Activated naive CD4-positive, alpha-beta T cell treated with Interleukin-2 at 50 U/mL for 16 hours (primary cell): ENCODE measurements at places on chromosomes 5 and 9.

- DNase-seq = no peak
Measured at GRCh38 chr5:17330386-17330785, 113.0 kb downstream of the BASP1 start.

DNA sequence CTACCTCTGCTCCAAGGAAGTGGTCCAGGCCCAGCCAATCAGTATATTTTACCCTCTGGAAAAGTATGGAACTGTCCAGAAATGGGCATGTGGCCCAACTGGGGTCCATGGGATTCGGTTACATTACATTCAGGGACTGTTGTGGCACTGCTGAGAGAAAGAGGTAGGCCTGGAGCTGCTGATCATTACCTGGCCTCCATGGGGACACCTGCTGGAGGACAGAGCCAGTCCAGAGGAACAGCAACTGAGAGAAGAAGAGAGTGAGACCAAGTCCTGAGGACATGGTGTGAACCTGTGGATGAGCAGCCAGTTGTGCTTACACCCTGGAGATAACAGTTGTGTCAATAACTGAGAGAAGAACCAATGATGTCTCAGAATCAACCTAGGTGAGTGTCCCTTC is 48.2 kb downstream of the HMHB1 start:
- no peak for DNase-seq

DNA sequence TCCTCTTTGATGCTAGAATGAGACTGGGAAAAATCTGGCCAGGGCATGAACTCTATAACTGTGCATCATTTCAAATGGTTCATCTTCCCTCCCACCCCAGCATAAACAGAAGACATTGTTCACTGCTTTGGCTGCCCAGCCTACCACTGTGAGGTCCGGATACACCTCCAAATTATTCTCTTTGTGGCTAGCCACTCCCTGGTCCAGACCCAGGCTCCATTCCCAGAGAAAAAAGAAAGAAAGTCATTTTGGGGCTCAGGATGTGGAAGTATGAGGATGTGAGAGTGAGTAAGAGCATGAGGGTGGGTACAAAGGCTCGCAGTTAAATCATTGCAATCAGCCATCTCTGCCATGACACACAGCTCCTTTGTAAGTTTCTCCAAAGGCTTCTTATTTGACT is 559.2 kb downstream of the PSAT1 start:
- no peak for DNase-seq

DNA sequence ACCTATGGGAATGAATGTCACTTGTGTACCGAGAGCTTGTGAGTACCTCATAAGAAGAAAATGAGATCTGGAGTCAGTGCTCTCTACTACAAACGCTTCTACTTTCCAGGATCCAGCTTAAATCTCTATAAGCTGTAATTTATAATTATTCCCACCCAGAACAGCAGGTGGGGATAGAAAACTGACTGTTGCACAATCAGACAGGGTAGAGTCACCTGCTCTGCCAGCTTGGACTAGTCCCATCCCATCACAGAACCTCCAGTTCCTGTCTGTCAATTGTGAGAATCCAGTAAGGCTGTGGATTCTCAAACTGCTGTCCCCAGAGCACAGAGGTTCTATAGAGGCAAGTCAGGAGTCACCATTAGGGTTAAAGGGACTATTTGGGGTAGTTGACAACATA is 2.0 kb downstream of the SPINK7 start:
- no peak for DNase-seq

- no peak for DNase-seq
Measured at GRCh38 chr5:6805841-6806240, 92.6 kb downstream of the TENT4A start.

- DNase-seq = no peak
Measured at GRCh38 chr5:74073257-74073656, 447.3 kb downstream of the ARHGEF28 start.

- DNase-seq = no peak
Measured at GRCh38 chr9:130306823-130307666, 41.5 kb downstream of the HMCN2 start.

DNA sequence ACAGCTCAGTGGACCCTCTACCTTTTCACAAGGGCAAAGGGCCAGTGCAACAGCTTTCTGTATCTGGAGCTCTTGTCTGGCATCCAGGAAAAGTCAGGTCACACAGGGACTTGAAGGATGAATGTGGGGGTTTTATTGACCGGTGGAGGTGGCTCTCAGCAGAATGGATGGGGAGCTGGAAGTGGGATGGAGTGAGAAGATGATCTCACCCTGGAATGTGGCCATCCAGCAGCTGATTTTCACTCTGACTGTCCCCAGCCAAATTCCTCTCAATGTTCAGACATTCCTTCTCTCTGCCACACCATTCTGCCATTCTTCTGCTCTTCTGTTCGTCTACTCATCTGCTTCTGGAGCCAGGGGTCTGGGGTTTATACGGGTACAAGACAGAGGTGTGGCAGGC is 1119.9 kb downstream of the TAF11L14 start:
- no peak for DNase-seq

- no peak for DNase-seq
Measured at GRCh38 chr5:34627794-34628193, 28.3 kb upstream of the RAI14 start.

- no peak for DNase-seq
Measured at GRCh38 chr5:157026789-157027424, 32.0 kb downstream of the HAVCR1 start.

- DNase-seq = no peak
Measured at GRCh38 chr5:132086277-132086794, 12.7 kb downstream of the CSF2 start.

GRCh38 chr5:59483971-59484472 is 409.5 kb downstream of the PDE4D start:
- no peak for DNase-seq

DNA sequence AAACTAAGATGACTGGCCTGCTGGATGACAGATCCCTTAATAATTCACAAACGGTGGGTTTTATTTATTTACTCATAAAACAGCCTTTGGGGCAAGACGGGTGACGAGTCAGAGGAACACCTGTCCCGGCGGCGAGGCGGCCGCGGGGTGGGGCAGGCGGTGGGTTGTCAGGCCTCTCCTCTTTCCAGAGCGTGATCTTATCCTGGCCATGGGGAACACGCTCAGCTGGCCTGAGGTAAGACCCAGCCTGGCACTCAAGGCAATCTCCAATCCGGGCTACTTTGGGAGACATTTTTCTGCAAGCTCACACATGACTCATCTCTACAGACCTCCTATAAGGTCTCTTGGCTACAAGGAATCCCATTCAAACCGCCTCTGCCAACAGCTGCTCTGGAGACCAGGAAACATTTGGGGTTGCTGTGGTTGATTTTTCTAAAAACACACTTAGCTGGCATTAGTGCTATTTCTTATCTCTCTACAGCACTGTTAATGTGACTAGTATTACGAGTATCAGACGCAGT is 6.3 kb downstream of the RAPGEF1 start:
- peak; percentile 61 for DNase-seq

GRCh38 chr5:141680178-141680577 is 1.9 kb downstream of the ARAP3 start:
- DNase-seq = no peak

DNA sequence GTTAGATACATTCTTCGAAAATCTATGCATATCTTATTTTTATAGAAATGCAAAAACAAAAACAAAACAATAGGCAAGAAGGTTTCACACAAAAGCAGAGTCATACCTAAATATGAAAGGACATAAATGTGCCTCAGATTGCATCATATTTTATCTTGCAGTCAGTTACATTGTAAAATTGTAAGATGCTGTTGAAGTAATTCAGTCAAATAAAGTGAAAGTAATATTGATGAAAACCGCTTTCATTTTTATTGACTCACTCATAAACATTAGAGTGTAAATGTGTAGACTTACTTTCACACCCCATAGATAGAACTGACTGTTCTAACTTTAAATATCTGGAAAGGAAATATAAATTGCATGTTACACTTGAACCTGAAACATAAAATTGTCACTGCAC is 931.5 kb upstream of the NUDT12 start:
- DNase-seq = no peak

DNA sequence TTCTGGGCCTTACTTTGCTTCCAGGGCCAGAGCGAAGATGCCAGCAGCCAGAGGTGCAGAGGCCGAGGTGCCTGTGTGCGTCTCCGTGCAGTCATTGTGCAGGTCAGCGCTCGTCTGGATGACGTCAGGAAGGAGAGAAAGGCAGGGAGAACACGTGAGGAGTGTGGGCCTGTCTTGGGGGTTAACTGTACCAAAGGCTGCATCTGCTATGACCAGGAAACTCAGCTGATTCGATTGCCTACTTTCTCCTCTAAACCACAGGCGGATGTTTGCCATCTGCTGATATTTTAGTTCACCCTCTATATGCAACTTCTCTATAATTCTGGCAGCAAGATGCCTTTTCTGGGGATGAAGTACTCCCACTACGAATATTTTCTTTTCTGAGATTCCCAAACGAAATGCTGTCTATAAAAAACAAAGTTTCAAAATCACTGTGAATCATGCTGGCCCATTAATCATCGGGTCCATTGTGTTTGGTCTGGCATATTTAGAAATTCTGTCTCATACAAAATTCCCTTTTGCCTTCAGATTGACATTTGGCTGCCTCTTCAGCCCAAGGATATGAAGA is 24.8 kb downstream of the PCSK1 start:
- no peak for DNase-seq

- no peak for DNase-seq
Measured at GRCh38 chr5:5141339-5141599, 1.1 kb downstream of the ADAMTS16 start.

DNA sequence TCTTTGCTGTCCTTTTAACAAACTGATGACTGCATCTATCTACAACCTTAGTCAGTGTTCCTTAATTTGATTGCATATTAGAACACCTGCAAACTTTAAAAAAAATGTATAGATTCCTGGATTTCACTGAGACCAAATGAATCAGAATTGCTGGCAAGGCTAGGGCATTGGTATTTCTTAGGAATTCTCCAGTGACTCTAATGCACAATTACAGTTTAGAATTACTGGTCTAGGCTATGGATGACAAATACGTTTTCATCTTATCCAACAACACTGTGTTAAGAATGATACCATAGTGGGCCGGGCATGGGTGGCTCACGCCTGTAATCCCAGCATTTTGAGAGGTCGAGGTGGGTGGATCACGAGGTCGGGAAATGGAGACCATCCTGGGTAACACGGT is 545.9 kb upstream of the RIOK2 start:
- DNase-seq = no peak

GRCh38 chr5:41415242-41415641 is 95.2 kb downstream of the PLCXD3 start:
- DNase-seq = no peak

- no peak for DNase-seq
Measured at GRCh38 chr5:150303070-150303615, 438 bp upstream of the ARSI start.

DNA sequence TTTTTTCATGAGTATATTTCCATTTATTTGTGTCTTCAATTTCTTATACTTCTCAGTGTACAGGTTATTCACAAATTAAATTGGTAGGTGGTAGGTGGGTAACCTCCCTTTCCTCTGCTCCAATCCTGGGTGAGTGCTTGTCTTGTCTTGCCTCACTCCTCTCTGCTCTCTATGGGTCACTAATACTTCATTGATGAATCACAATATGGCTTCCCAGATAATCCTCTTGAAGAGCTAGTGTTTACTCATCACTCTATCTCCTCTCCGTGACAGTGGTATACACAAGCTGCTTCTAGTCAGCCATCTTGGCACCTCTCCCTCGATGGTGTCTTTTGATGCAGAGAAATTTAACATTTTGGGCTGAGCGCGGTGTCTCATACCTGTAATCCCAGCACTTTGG is 331.8 kb upstream of the NMUR2 start:
- DNase-seq = no peak

- DNase-seq = no peak
Measured at GRCh38 chr9:81521892-81522291, 167.5 kb downstream of the TLE1 start.

DNA sequence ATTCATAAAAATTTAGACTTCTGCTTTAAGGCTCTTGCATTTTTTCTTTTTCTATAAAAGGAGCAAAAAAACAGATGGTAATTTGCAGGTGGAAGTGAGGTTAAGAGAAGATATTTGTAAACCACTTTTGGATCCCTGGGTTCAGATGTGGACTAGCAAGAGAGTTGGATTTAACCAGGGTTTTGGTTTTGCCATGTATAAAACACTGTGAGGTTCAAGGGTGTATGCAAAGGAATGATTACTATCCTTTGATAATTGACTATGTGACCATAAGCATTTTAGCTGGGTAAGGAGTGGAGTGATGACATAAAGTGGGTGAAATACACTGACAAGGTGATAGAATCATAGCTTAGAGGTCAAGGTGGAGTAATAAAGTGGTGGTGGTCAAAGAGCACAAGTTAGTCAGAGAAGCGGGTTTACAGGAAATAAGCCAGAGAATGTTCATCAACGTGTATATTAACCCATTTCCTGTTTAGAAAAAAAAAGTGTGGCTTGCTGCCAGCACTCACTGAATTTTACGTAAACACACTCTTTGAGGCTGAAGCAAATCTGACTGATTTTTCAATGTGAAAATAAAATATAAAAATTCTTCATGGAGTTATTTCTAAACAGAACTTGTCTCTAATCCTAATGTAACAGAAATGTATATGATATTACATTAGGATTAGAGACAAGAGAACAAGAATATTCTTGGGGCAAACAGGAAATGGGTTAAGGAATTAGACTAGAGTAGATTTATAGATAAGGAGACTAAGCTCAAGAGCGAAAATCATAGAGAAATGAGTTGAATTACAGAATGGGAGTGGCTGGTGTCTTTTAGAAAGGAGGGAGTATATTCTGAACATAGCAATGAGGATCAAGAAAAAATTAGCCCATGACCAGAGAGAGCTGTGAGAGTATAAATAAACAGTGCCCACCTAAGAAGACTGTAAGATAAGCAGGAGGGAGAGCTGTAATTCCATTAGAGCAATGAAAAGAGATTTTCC is 74.5 kb downstream of the CDKN2A start:
- peak; percentile 9 for DNase-seq

- DNase-seq = no peak
Measured at GRCh38 chr9:31573561-31573960, 810.9 kb upstream of the ACO1 start.

DNA sequence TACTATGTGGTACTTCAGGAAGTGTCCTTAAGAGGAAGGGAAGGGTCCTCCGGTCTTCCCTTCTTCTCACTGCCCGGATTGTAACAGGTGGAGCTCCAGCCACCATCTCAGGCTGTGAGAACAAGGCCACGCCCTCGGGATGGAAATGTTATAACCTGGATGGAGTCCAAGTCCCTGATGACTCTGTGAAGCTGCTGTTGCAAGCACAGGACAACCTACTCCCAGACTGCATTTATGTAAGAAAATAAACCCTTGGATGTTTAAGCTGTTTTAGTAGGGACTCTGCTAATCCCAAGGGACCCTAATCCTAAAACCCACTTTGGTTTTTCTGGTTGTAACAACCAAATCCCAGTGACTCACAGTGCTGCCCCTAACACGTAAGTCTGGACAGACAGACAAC is 221.6 kb downstream of the ACTL7B start:
- DNase-seq = no peak

- DNase-seq = no peak
Measured at GRCh38 chr9:109422641-109423040, 75.5 kb downstream of the PTPN3 start.

GRCh38 chr9:134419000-134419683 is 92.9 kb downstream of the RXRA start:
- DNase-seq = no peak

GRCh38 chr5:10441083-10441991 is at the start of gene ROPN1L:
Gene ROPN1L (plus strand): TSS chr5:10441879. CDS start chr5:10442168, 289 bp downstream.
- DNase-seq = peak; percentile 80
